ENCODE measurements at places on chromosomes 3 and 15.
A peak's percentile ranks its signal among the peaks of the same experiment; 100 is the strongest.

- no peak for DNase-seq
Observed at GRCh38 chr3:165852191-165852590, 15.0 kb upstream of the BCHE start.

GRCh38 chr3:18870074-18870640 lies 278.2 kb upstream of the KCNH8 start:
- no peak for DNase-seq

- no peak for DNase-seq
Observed at GRCh38 chr3:112319516-112320276, 13.3 kb upstream of the CD200 start.

GRCh38 chr15:96329403-96329981 lies 1.0 kb upstream of the NR2F2 start:
- no peak for DNase-seq

GRCh38 chr3:123602325-123602724 lies 17.5 kb upstream of the HACD2 start:
- DNase-seq: no peak

GRCh38 chr3:46812237-46812791 lies 50.9 kb downstream of the MYL3 start:
- DNase-seq: peak; percentile 64

- no peak for DNase-seq
Observed at GRCh38 chr15:63246691-63247469, 30.5 kb upstream of the APH1B start.

DNA sequence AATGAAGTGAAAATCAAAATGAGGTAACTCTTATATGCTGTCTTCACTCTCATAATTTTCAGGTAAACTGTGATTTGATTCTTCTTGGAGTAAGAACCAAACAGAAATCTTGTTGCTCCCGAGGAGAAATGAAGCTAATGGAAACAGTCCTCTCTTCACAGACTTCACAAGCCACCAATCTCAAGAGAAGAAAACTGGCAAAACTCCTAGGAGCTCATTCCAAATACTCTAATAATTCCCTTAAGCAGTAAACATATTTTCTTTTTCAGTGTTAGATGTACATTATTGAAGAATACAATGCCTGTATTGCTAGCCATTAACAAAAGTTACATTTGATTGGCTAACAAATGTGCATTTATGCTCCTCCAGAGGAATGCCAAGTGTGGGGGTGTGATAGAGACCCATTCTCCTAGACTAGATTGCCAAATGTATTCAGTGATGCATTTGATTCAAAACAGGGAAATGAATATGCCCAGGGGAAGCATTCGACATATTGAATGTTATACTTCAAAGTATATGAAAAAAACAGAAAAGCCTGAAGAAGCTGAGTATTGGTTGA lies 11.8 kb upstream of the RIOX2 start:
- no peak for DNase-seq

GRCh38 chr3:29898171-29898965 lies 617.5 kb downstream of the RBMS3 start:
- no peak for DNase-seq

DNA sequence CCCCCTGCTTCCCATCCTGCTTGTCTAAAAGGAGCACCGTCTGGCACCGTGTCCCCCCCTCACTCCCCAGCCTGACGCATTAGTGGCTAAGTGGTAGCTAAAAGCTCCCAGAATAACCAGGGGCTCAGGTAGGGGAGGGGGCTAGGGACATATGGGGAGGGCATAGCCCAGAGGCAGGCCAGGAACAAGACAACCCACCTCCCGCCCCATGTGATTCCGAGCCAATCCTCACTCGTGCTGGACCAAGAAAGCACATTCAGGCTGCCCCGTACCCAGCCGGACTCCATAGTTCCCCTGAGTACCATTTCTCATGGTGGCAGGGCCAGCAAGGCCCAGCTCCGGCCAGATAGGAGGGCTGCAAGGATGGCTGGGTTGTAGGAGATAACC lies 11.5 kb downstream of the SEMA7A start:
- DNase-seq: no peak

DNA sequence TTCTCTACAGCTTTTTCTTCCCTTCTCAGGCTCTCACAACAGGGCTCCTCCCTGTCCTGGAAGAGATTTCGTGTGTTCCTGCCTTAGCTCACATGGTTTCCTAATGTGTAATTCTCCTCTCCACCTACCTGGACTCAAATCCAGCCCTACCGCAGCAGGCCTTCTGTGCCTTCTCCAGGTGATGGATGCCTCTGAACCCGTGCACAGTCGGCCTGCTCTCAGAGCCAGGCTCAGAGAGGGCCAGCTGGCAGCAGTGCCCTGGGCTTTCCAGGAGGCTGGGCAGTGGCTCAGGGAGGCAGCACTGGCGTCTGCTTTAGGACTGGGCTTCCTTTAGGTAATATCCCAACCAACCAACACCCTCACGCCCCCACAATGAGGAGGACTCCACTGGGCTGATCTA lies 123.2 kb upstream of the TMC3 start:
- DNase-seq: no peak

- DNase-seq: peak; percentile 40
Observed at GRCh38 chr15:90004671-90005070, 3.5 kb downstream of the ZNF710 start.

DNA sequence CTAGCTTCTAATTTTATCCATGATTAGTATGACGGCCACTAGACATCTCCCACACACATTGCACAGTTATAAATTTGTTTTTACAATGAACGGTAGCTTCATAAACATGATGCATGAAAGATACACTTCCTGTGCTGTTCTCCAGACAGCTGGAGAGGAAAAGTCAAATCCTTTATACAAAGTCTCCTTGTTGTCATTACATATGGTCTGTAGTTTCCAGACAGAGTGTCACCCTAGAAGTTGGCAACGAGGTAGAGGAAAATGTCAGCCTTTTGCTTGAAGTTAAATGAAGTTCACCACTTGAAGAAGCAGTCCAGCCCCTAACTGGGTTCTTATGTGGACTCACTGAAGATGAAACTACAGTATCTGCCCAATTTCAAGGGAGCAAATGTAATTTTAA lies 253.0 kb upstream of the P2RY1 start:
- DNase-seq: no peak

- DNase-seq: no peak
Observed at GRCh38 chr3:183966361-183966791, 51.3 kb downstream of the ABCC5 start.

DNA sequence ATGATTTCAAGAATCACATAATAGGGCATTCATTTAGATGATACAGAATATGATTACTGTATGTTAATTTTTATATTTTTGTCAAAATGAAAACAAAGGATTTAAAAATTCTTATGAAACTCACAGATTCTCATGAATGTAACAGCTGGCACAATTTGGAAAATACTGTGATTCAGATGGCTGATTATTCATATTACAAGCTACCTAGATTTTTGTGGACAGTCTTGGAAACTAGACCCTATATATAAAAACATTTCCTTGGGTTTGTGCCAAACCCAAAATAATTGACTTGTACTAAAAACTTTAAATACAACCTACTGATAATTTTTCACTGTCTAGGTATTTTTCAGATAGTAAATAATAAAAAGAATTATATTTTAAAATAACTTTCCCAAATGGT lies 26.2 kb downstream of the ZBED2 start:
- DNase-seq: no peak

GRCh38 chr15:69056365-69056764 lies 41.9 kb downstream of the NOX5 start:
- DNase-seq: no peak

GRCh38 chr15:75153087-75153486 lies 48.6 kb upstream of the C15orf39 start:
- DNase-seq: no peak

DNA sequence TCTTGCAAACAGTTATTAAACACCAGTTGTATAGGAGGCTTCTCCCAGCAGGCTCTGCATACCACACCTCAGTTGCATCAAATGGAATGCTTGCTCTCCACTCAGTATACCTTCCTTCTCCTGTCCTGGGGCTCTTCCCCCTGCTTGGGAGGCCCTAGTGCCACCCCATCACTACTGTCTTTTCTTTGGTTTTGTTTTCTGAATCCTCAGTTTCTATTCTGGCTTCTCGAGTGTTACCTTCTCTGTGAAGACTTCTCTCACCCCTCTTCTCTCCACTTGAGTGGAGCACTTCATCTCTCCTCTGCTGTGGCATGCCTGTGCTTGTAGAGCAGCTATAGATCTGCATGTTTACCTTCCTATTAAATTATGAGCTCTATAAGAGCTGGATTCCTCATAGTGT lies 75.7 kb upstream of the TPRG1 start:
- DNase-seq: no peak

- DNase-seq: no peak
Observed at GRCh38 chr15:33915571-33916407, 52.5 kb upstream of the CHRM5 start.

- DNase-seq: no peak
Observed at GRCh38 chr3:143442814-143443447, 323.4 kb downstream of the CHST2 start.

- DNase-seq: no peak
Observed at GRCh38 chr3:126370055-126370454, 12.8 kb upstream of the KLF15 start.

DNA sequence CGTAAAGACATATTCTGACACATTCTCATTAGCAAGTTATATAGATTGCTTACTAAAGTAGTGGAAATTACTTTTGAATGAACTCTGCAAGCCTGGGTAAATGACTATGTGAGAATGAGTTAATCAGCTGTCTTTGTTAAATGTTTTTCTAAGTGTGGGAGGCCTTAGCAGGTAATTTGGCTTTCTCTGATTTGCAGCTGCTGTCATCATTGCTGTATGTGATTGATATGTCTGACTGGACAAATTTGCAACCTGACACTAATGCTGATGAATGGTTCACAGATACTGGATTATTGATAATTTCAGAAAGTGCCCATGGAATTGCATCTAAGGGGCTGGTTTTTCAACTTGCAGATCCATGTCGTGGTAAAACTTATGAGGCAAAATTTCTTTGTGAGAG lies 372.2 kb upstream of the SGO1 start:
- DNase-seq: no peak

DNA sequence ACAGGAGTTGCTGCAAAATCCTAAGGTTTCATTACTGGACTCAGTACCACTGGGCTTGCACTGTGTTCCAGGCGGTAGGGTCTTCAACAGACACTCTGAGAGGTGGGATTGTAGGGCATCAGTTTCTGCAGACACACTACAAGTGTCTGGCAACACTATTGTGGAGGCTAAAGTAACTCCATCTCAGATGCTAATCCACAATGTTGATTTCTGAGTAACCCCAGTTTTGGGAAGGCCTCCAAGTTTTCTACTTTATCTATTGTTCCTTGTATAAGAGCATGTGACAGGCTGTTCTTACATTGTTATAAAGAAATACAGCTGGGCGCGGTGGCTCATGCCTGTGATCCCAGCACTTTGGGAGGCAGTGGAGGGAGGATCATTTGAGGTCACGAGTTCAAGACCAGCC lies 2.5 kb upstream of the ABHD5 start:
- DNase-seq: no peak

GRCh38 chr3:13114811-13115575 lies 41.8 kb upstream of the IQSEC1 start:
- DNase-seq: no peak

Data from stimulated activated CD4-positive, alpha-beta T cell treated with anti-CD3 and anti-CD28 coated beads, Interleukin-4, amount 100 ng/mL, for 48 hours (primary cell).